ENCODE measurements at places on chromosomes 12 and 14.

DNA sequence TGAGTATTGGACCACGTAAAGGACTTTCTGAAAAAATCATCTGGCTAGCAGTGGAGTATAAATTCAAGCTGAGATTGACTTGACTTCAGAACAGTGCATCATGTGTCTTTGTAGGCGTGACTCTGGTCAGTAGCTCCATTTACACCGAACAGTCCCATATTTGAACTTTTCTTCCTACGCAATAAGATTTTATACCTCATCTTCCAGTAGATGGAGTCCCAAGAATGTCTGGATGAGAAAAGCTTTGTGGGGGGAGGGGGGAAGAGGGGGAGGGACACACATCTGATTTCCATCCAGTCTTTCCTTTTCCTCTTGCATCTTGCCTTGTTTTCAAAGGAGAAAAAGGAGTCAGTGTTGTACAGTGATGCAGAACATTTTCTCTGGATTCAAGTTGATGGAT, 241.0 kb downstream of the EMP1 start:
- no peak for DNase-seq

GRCh38 chr12:70154960-70155589, 88.2 kb upstream of the CNOT2 start:
- no peak for DNase-seq

DNA sequence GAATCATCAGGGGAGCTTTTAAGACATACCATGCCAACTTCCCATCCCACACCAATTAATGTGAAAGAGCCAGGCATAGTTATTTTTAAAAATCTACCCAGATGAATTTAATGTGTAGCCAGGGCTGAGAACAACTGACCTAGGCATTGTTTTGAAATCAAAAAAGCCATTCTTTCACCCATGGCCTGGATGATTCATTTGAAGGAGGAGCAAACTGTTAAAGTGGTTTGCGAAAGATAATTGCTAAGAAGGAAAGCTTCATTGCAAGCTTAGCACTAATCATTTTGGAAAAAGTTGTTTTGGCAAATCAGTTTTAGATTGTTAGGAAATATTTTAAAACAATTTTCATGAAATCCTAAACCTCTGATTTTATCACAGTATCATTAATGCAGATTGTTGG, 2.1 kb upstream of the GTSF1 start:
- peak; percentile 44 for DNase-seq

- no peak for DNase-seq
These were observed 116.6 kb upstream of the HIF1A start for GRCh38 chr14:61578745-61579144.

- no peak for DNase-seq
These were observed 106.6 kb upstream of the NCOR2 start for GRCh38 chr12:124673801-124674617.

DNA sequence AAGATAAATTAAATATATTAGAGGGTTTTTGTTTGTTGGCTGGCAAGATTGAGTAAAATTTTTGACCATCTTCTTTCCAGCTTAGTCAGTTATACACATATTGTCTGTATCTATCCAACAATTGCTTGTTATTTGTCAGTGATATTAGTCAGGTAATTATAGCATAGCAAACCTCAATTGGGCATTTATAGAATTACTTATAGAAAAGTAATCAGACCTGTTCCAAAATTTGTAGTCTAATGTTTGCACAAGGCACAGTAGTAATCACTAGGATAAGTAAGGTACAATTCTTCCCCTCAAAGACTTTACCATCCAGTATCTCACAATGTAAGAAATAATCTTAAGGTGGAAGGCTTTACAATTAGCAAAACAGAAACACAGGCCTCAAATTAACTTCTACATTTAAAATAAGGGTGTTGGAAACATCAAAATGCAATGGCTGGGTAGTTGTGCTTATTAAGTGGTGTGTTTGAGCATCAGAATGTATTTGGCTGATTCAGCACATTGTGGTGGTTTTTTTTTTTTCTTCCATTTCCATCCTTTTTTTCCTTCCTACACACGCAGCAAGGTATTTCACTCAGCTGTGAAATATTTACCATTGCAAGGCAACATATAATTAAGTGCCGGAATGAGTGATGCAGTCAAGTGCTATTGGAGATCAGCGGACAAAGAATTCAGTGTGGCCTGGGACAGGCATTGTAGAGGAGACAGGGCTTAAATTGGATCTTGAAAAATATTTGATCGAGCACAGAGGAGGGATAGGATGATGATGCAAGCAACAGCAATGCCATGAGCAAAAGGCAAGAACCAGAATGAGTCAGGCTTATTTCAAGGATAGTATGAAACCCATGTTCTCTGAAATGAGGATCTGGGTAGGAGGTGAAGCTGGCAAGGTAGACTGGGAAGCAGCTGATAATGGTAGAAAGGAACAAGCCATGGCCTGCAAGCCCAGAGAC, 178.2 kb downstream of the AKAP6 start:
- DNase-seq: peak; percentile 64

DNA sequence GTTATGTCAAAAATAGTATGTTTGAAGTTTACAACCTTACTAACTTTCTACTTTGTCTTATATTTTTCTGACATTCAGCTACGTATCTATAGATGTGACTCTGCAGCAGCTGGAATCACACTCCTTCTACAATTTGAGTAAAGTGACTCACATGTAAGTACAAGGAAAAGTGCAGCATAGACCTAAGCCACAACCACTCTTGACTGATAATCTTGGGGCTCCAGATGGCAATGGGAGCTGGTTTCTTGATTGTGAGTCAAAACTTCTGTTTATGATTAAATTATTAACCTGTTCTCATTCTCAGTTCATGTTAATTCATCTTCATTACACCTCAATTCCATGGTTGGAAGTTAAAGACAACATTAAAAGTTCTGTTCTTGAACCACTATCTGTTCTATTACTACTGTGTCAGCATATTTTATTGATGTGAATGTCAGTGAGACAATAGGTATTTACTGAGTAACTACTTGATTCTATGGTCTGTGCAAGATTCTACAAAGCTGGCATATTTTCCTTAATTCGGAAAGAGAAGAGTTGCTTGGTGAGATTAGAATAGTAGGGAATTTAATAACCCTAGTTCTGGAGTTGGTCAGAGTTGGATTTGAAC, 112.9 kb downstream of the TSHR start:
- no peak for DNase-seq

GRCh38 chr12:3631272-3631637, 121.7 kb downstream of the CRACR2A start:
- no peak for DNase-seq

DNA sequence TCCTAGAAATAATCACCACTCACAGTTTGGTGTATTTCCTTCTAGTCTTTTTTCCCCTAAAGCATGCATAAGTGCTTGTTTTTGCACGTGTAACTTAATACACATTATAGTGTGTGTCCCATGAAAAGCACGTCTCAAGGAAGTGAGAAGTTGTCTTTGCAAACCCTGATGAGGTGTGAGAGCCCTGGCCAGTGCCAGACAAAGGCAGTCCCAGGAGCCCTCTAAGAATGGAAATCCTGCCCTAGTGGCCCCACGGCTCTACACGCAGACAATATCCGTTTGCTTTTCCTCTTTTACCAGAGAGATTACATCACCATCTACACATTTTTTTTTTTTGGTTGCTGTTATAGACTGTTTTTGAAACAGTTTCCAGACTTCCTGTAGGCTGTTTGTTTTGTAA, 85.5 kb upstream of the FZD10 start:
- DNase-seq: no peak

DNA sequence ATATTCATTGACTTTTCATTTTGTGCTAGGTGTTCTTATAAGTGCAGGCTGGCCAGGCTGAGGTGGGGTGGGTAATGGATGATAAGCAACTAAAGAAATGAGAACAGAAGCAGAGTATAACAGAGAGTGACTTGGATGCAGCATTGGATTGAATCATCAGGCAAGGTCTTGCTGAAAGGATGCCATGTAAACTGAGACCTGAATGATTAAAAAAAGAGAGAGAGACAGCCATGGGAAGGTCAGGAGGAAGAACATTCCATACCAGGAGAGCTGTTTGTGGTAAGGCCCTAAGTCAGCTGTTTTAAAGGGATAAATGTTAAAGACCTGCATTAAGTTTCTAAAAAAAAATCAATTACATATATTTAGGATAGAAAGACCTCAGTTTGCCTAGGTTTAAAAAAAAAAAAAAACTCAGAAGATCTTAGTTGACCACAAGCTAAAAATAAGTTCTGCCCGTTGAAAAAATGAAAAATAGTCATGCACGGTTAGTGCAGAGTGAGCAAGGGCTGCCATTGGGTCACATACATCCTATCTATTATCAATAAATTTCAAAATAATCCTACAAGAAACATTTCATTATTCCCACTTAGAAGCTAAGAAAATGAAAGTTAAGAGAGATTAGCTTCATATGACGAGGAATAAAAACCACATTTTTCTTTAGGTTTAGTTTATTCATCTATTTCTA, 37.2 kb downstream of the IFNG start:
- DNase-seq: no peak

DNA sequence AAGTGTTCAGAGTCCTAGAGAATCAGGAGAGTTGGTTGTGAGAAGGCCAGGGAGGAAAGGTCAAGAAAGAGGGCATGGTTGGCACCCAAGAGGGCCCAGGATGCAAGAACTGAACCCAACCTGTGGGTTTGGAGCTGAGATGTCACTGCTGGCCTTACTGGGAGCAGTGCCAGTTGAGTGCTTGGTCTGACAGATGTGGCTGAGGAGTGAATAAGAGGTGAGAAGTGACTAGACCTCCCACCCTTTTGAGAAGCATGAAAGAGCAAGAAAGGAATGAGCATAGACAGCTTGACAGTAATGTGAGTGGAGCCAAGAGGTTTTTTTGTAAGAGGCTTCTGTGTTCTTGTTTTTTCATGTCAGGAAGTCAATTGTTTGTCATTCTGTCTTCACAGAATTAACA, 95.3 kb downstream of the FGD4 start:
- no peak for DNase-seq

GRCh38 chr12:67877727-67878126, 111.5 kb upstream of the IFNG-AS1 start:
- no peak for DNase-seq

DNA sequence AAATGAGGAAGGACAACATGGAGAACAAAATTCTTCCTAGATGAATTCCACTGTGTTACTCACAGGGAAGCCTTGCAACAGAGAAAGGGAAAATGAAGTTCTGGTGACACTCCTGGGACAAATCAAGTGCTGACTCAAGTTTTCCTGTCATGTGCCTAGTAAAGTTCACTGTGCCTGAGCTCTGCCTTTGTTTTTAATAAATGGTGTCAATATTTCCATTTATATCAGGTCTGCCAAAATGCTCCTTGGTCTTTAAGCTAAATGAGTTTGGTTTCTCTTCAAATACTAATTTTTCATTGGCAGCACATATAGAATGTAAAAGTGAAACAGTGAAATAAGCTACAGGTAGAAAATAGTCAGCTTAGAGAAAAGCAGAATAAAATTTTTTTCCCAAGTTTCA, 33.0 kb downstream of the HIGD1C start:
- DNase-seq: peak; percentile 97

- no peak for DNase-seq
These were observed 36.0 kb downstream of the TMBIM6 start for GRCh38 chr12:49777341-49777740.

DNA sequence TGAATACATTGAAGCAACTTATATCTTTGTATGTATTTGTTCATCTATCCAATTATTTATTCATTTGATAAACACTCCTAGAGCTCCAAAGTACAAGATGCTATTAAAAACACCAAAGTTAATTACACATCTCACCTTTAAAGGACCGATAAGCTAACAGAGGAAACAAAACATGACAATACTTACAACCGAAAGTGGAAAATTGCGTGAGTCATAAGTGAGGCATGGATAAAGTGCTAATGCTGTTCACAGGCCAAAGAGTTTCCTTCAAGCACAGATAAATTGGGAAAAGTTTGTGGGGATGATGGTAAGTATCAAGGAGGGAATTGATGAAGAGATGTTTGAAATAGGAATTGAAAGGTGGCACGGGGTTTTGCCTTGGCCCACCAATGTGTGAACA, 172.8 kb upstream of the KITLG start:
- DNase-seq: no peak

GRCh38 chr12:122867691-122868461, 28.0 kb downstream of the VPS37B start:
- DNase-seq: no peak

GRCh38 chr14:94239406-94239805, 53.7 kb downstream of the SERPINA10 start:
- no peak for DNase-seq

DNA sequence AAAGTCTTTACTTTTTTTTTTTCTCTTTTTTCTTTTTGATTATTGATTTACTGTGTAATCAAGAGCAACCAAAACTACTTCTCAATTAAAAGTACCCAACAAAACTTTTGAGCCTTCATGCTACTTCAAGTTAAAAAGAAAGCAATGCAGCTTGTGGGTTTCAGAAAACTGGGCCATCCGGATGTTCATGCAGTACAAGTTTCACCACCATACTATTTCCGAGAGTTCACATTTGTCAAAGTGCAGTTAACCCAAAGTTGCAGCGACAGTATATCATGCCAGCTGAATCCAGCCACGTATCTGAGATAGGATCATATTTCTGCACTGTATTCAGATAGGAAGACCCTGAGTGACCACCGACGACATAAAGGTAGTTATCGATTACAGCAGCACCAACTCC, 33.0 kb downstream of the KLHL28 start:
- no peak for DNase-seq

DNA sequence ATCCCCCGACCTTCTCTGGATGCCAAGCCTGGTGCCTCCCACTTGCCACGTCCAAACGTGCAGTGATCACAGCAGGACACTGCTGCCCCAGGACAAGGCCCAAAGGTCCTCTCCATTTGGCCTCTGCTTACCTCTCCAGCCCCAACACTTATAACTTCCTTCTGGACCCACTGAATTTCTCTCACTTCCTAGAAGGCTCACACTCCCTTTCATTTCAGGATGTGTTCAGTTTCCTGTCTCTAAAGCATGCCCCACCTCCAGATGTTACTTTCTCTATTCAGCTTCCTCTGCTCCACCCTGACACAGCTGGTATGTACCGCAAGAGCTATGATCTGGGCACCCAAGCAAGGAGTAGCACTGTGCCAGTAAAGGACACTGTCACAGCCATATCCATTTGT, 33.0 kb downstream of the CDKL1 start:
- DNase-seq: no peak

DNA sequence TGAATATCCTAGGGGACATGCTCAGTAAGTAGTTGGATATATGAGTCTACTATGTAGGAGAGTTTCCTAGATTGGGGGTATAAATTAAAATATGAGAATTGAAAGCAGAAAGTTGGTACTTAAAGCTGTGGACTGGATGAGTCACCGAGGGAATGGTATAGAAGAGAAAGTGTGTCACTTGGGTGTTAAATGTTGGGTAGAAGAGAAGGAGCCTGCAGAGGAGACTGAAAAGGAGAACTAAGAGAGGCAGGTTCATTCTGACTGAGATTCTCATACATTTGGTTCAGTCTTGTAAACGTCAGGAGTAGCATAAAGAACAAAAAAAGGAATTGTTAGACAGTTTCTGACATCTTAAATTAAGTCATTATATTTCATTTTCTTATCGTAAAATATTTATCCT, 19.9 kb downstream of the LRRC9 start:
- DNase-seq: no peak

DNA sequence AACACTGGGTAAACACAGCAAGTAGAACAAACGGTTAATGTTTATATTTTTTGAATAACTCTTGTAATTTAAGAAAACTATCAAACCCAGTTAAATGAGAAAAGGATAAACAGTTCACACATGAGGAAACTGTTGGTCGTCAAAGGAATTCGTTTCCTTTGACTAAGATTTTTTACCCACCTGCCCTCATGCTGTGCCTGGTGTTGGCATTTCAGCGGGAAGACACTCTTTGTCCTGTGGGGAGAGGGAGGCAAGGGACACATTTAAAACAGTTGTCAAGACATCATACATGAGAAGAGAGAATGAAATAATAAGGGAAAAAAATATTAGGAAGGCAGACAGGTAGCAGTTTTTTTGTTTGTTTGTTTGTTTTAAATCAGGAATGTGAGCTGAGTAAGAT, 70.5 kb downstream of the BHLHE41 start:
- no peak for DNase-seq

Measured in stromal cell of bone marrow (primary cell).